ENCODE measurements at places on chromosomes 7 and 10.

DNA sequence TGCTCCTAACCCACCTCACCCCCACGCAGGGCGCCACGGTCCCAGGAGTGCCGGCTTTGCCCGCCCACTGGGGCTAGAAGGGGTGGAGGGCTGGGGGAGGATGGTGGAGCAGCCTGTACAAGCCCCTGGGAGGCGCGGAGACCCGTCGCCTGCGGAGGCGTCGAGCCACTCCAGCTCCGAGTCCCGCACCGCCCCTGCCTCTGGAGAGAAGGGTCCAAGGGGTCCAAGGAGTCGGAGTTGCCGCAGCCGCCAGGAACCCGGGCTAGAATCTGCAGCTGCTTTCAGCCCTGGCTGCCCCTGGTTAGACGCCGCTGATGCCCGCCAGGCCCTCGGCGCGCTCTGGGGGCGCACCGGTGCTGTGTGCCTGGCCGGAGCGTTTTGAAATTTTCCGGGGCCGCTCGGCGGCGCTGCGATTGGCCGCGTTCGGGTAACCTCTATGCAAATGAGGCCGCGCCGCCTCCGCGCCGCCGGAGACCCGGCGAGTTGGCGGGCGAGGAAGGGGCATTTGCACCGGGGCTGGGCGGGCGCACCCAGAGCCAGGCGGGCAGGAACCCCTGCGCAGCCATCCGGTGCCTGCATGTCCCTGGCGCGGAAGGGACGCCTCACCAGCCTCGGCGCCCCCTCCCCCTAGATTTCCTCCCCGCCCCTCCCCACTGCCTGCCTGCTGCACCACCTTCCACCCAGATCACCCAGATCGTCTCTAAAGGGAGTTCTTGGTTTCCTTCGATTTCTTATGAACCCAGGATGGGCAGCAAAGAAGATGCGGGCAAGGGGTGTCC lies at the start of gene HMX2:
TSS of gene HMX2 (plus strand) at position 502 of the 779 bp plus-strand sequence. CDS start at position 745, 243 bp downstream.
- no peak for DNase-seq
- no peaks in the 10 kb centered on the region for H3K36me3 ChIP-seq
- no peak within 1 kb of the TSS for H3K27ac ChIP-seq
- no peak within 1 kb of the TSS for H3K4me3 ChIP-seq
- peaks cover 8% of the 10 kb centered on the region for H3K4me1 ChIP-seq
- peaks cover 5% of the 10 kb centered on the region for H3K27me3 ChIP-seq

DNA sequence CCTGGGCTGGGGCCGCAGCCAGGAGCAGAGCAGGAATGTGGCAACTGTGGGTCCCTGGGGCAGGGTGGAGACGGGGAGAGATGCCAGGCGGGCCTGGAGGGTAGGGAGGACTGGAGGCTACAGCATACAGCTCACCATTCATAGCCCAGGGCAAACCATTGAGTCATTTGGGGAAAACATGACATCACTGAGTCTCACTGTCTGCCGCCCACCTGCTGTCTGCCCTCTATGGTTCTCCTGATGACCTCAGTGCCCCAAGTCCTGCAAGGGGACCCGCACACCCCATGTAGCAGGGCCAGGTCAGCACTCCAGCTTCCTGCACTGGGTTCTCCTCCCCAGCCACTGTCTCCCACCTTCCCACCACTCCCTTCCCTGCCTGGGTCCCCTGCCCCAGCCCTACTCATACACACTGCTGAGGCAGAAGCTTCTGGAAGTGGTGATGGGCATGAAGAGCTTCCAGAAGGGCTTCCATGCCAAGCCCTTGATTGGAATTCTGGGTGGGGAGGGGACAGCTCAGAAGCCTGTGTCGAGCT lies 10.4 kb downstream of the CHST3 start:
- no peaks in the 10 kb centered on the region for H3K36me3 ChIP-seq
- no peak overlapping the region for H3K4me3 ChIP-seq
- DNase-seq = no peak
- peaks cover 76% of the 10 kb centered on the region for H3K4me1 ChIP-seq
- H3K27me3 ChIP-seq = no peaks in the 10 kb centered on the region
- H3K27ac ChIP-seq = peak overlapping the region; percentile 77

GRCh38 chr10:15684768-15685167 lies 35.0 kb downstream of the ITGA8 start:
- no peaks in the 10 kb centered on the region for H3K27me3 ChIP-seq
- H3K27ac ChIP-seq = no peak overlapping the region
- H3K36me3 ChIP-seq = no peaks in the 10 kb centered on the region
- DNase-seq = no peak
- no peak overlapping the region for H3K4me3 ChIP-seq

GRCh38 chr7:2785071-2785500 lies 59.0 kb downstream of the GNA12 start:
- H3K36me3 ChIP-seq = no peaks in the 10 kb centered on the region
- no peak overlapping the region for H3K4me3 ChIP-seq
- DNase-seq = no peak
- no peak overlapping the region for H3K27ac ChIP-seq

DNA sequence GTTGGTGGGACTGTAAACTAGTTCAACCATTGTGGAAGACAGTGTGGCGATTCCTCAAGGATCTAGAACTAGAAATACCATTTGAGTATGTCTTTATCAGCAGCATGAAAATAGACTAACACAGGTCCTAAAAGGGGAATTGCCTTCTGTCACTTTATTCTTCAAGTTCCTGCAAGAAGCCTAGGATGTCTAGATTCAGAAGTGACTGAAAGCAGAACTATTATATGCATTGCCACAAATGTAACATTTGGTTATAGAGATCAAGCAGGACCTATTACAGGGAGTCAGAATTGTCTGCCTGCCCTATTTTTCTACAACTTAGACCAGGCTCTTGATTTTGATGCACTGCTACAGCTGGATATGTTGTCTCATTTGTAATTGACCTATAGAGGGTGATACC lies 364.7 kb downstream of the SORCS1 start:
- no peaks in the 10 kb centered on the region for H3K36me3 ChIP-seq
- no peak overlapping the region for H3K4me3 ChIP-seq
- no peaks in the 10 kb centered on the region for H3K27me3 ChIP-seq
- H3K27ac ChIP-seq = no peak overlapping the region
- DNase-seq = no peak

DNA sequence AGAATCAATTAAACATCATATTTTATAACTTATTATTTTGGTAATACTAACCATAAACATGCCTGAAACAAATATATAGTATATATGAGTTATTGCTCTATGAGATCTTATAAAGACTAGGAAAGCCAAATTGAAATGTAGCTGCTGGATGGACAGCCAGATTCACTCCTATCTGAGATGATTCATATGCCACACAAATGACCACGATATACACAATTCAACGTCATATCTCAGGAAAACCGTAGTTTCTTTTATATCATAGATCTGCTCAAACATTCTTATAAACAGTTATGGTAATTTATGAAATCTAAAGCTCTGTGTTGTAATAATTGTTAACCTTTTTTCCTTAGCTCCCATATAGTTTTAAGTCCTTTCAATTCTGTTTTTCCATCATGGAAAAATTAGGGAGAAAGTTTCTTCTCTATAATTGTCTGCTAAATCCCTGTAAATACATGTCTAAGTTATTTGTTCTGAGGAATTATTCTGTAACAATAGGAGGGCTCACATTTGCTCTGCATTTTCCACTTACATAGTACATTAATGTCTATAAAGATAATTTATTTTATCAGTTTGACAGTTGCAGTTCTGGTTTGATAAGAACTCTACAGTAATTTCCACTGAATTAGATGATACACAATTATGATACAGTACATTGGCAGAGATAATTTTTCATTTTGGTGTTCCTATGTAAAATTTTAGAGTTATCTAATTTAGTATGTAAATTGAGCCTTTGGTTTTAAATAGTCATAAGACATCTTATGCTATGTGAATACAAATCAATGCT lies 42.7 kb downstream of the GNAT3 start:
- H3K4me3 ChIP-seq = no peak overlapping the region
- H3K36me3 ChIP-seq = no peaks in the 10 kb centered on the region
- no peaks in the 10 kb centered on the region for H3K4me1 ChIP-seq
- H3K27ac ChIP-seq = no peak overlapping the region
- H3K27me3 ChIP-seq = no peaks in the 10 kb centered on the region
- no peak for DNase-seq

DNA sequence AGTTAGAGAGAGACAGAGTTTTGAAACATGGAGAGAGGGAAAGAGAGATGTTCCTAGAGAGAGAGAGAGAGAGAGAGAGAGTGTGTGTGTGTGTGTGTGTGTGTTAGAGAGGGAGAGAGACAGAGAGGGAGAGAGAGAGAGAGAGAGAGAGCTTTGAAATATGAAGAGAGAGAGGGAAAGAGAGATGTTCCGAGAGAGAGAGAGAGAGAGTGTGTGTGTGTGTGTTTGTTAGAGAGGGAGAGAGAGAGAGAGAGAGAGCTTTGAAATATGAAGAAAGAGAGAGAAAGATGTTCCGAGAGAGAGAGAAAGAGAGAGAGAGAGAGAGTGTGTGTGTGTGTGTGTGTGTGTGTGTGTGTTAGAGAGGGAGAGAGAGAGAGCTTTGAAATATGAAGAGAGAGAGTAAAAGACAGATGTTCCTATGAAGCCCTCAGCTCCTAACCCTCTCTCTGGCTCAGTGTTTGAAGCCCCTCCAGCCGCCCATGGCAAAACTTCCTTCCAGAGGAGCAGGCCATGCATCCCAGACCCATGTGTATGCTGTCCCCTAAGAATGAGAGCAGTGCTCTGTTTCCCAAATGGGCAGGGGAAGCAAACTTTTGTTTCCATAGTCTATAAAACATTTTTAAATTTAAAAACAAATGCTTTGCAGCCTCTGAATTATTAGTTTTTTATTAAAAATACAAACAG lies 130.9 kb downstream of the KCNMA1 start:
- H3K4me1 ChIP-seq = no peaks in the 10 kb centered on the region
- H3K36me3 ChIP-seq = no peaks in the 10 kb centered on the region
- H3K27ac ChIP-seq = no peak overlapping the region
- no peaks in the 10 kb centered on the region for H3K27me3 ChIP-seq

- no peaks in the 10 kb centered on the region for H3K27me3 ChIP-seq
- DNase-seq = no peak
- no peaks in the 10 kb centered on the region for H3K36me3 ChIP-seq
- no peak overlapping the region for H3K4me3 ChIP-seq
These were observed 132.0 kb downstream of the RPS24 start for GRCh38 chr10:78165617-78166016.

GRCh38 chr7:27723085-27723484 lies 16.9 kb upstream of the TAX1BP1 start:
- no peak overlapping the region for H3K4me3 ChIP-seq
- no peaks in the 10 kb centered on the region for H3K27me3 ChIP-seq
- no peak overlapping the region for H3K27ac ChIP-seq
- H3K4me1 ChIP-seq = no peaks in the 10 kb centered on the region

DNA sequence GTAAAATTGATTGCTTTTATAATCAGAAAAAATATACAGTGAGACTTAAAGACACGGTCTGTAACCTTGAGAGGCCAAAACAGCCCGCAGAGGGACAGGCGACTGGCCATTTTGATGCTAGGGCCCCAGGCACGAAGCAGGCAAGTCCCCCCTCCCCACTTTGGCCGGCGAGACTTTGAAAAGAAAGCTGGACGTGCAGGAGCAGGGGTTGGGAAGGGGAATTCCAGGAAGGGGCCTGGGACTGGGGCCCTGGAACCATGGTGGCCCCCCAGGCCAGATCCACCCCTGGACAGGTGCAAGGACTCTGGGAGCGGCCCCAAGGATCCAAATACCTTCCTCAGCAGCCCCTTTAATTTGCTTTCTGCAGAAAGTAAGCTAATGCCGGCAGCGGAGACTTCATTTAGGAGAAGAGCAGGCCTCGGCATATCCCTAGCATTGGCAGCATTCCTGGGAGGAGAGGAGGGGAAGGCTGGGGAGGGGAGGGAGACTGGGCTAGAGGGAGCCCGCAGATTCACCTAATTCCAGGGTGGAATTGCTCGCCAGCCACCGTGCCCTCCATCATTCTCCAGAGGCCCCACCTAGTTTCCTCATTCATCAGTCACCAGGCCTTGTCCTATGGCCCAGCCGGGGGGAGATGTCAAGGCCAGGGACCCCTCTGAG lies 24.9 kb upstream of the TNRC18 start:
- no peak for DNase-seq
- peaks cover 8% of the 10 kb centered on the region for H3K4me1 ChIP-seq
- no peaks in the 10 kb centered on the region for H3K27me3 ChIP-seq
- no peaks in the 10 kb centered on the region for H3K36me3 ChIP-seq
- H3K27ac ChIP-seq = no peak overlapping the region

GRCh38 chr10:44673245-44673983 lies 237.7 kb upstream of the TMEM72 start:
- H3K4me1 ChIP-seq = peaks cover 3% of the 10 kb centered on the region
- H3K4me3 ChIP-seq = no peak overlapping the region
- DNase-seq = no peak

- H3K36me3 ChIP-seq = no peaks in the 10 kb centered on the region
- no peaks in the 10 kb centered on the region for H3K4me1 ChIP-seq
- no peak for DNase-seq
- no peaks in the 10 kb centered on the region for H3K27me3 ChIP-seq
These were observed 8.1 kb downstream of the TFAM start for GRCh38 chr10:58393317-58393716.

DNA sequence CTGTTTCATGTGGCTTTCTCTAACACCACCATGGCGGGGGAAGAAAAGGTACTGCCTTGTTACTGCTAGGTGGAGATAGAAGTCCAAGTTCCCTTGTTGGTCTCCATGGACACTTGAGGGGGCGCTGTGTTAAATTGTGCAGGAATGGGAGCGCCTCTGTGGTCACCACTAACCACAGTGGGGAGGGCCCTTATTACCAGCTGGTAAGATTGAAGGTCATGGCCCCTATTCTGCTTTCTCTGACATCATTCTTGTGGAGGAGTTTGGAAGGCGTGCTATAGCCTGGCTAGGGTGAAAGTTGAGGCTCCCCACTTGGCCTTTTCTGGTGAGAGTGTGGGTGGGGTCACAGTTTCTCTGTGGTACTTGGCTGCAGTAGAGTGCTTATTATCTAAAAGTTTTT lies 14.9 kb upstream of the MXI1 start:
- H3K36me3 ChIP-seq = no peaks in the 10 kb centered on the region
- no peaks in the 10 kb centered on the region for H3K27me3 ChIP-seq
- no peaks in the 10 kb centered on the region for H3K4me1 ChIP-seq
- no peak for DNase-seq

DNA sequence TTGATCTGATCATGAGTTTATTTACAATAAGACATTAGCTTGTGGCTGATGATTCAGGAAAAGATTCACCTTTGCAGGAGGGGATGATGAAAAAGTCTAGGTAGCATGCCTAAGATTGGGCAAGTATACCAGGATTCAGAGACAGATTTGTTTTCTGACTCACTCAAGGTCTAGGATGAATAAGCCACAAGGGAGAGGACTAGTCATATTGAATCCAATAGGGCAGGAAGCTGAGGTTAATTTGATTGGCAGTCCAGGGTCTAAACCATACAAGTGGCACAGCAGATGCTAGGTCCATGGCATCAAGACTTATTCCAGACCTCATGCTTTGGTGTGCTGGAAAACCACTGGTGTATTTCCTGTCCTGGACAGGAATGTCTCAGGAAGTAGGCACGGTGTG lies 1133.4 kb downstream of the XPNPEP1 start:
- H3K4me1 ChIP-seq = peaks cover 10% of the 10 kb centered on the region
- no peak for DNase-seq
- H3K4me3 ChIP-seq = no peak overlapping the region

- H3K27me3 ChIP-seq = no peaks in the 10 kb centered on the region
- H3K4me3 ChIP-seq = no peak overlapping the region
- no peak overlapping the region for H3K27ac ChIP-seq
- no peaks in the 10 kb centered on the region for H3K4me1 ChIP-seq
- H3K36me3 ChIP-seq = no peaks in the 10 kb centered on the region
These were observed 30.2 kb downstream of the SLC39A12 start for GRCh38 chr10:17981766-17982380.

All from testis (tissue), 5 donors.